Spleen (tissue), 13 donors: ENCODE measurements at places on chromosomes 2 and 18. TPM values are rescaled to one million over a fixed set of nuclear protein-coding genes. Genes with fewer than 3 reads are reported as not detected.

The HAAO gene
- polyA plus RNA-seq, result 7.8 TPM

The ACVR1C gene
- 0.03 TPM for polyA plus RNA-seq

GRCh38 chr2:71048096-71048495 lies 20.4 kb upstream of the NAGK start:
- no peaks in the 10 kb centered on the region for H3K36me3 ChIP-seq
- H3K27me3 ChIP-seq, result no peaks in the 10 kb centered on the region
- DNase-seq, result no peak
- H3K4me3 ChIP-seq, result no peak overlapping the region

The SMIM21 gene
- polyA plus RNA-seq, result not detected

The LONRF2 gene
- 0.17 TPM for polyA plus RNA-seq

GRCh38 chr2:15116830-15117229 lies 444.3 kb downstream of the NBAS start:
- H3K4me1 ChIP-seq, result no peaks in the 10 kb centered on the region
- no peak overlapping the region for H3K27ac ChIP-seq

The SP9 gene
- not detected for polyA plus RNA-seq

DNA sequence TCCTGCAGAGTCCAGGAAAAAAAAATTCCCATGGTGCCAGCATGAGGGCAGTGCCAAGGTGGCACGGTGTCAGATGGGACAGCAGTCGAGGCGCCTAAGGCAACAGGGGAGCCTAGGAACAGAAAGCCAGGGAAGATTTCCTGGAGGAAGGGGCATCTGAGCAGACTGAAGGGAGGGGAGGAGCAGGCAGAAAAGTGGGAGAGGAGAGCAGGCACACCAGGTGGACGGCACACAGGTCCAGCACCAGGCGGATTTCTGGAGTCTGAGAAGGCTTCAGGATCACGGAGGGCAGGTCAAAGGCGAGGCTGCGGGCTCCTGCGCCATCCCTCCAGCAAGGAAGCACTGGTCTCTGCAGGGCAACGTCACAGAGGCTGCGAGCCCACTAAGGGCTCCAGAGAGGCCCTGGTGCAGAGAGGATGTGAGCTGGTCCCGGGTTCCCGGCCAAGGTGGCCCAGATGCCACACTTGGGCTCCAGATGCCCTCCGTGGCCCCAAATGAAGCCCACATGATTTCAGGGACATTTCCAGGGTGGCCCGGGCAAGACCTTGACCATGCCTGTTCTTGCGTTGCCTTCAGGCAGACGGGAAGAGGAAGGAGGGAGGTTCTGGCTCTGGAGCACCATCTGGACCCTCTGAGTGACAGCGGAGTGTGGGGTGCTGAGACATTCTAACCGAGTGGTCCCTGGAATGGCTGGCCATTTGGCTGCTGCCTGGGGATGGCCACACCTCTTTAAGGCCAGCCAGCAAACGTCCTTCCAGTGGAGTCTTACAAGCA lies 4.1 kb downstream of the HS6ST1 start:
- no peak overlapping the region for H3K27ac ChIP-seq
- DNase-seq, result no peak
- H3K27me3 ChIP-seq, result no peaks in the 10 kb centered on the region
- peaks cover 88% of the 10 kb centered on the region for H3K4me1 ChIP-seq
- H3K4me3 ChIP-seq, result no peak overlapping the region

DNA sequence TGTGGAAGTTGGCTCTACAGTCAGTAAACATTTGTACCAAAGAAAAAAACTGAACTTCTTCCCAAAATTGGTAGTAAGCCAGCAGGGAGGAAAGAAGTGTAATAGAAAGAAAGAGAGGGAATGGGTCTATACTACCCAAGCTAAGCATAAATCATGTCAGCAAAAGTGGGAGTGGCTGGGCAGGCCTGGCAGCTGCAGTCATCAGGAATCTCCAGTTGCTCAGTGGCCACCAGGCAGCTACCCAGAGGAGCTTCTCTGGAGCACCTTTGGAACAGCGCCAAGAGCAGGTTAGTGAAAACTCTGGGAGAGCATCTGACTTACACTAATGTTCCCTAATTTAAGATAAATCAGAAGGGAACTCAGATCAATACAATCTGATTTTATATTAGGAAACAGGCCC lies 14.3 kb downstream of the FRZB start:
- no peaks in the 10 kb centered on the region for H3K36me3 ChIP-seq
- H3K27me3 ChIP-seq, result no peaks in the 10 kb centered on the region
- no peaks in the 10 kb centered on the region for H3K4me1 ChIP-seq
- DNase-seq, result no peak
- peak overlapping the region; percentile 44 for H3K27ac ChIP-seq

DNA sequence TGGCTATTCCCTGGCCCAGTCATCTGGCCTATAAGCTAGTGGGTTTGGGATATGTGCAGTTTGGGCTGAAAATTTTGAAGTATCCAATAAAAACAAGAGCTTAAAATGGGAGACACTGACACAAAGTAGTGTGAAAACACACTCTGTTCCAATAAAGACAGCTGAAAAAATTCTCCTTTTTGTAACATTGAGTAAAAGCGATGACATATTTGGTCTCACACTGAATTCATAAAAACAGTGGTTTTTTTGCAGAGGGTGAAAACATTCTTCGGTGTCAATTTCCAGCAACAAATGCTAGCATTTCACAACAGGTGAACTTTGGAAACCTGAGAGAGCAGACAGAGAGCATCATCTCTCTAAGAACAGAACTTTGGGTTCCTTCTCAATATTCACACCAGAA lies 142.2 kb downstream of the OSR1 start:
- no peak overlapping the region for H3K27ac ChIP-seq
- DNase-seq, result no peak
- H3K36me3 ChIP-seq, result no peaks in the 10 kb centered on the region
- no peaks in the 10 kb centered on the region for H3K27me3 ChIP-seq

DNA sequence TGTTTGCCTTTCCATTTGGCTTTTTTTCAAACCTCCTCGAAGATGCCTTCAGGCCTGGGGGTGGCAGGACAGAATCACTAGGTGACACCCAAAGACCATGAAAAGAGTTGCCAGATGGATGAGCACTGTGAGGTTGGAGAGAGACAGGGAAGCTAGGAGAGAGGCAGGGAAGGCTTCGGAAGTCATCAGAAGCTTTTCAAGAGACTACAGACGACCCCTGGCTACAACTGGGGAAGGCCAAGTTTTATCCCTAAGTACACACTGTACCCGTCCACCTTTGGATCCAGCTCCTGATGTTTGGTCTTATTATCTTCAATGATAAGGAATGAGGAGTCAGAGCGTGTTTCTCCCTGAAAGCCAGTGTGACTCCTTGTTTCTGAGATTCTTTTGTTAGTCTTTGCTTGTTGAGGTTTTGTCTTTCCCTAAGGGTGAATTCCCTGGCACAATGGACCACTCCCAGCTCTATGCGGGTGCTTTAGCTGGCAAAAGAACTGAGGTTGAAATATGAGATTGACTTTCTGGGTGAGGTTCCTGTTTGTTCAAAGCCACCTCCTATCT lies 33.4 kb upstream of the SLC9A2 start:
- H3K27ac ChIP-seq, result no peak overlapping the region
- DNase-seq, result no peak
- H3K27me3 ChIP-seq, result no peaks in the 10 kb centered on the region
- H3K4me3 ChIP-seq, result no peak overlapping the region

- no peaks in the 10 kb centered on the region for H3K27me3 ChIP-seq
- no peak overlapping the region for H3K4me3 ChIP-seq
- H3K4me1 ChIP-seq, result no peaks in the 10 kb centered on the region
- H3K27ac ChIP-seq, result no peak overlapping the region
These were observed 95.9 kb downstream of the LPIN1 start for GRCh38 chr2:11842336-11842735.

The SNTG2 gene
- 1.9 TPM for polyA plus RNA-seq

- DNase-seq, result no peak
- no peaks in the 10 kb centered on the region for H3K27me3 ChIP-seq
- H3K36me3 ChIP-seq, result no peaks in the 10 kb centered on the region
- no peak overlapping the region for H3K27ac ChIP-seq
These were observed 25.3 kb downstream of the EML4 start for GRCh38 chr2:42194428-42194827.

DNA sequence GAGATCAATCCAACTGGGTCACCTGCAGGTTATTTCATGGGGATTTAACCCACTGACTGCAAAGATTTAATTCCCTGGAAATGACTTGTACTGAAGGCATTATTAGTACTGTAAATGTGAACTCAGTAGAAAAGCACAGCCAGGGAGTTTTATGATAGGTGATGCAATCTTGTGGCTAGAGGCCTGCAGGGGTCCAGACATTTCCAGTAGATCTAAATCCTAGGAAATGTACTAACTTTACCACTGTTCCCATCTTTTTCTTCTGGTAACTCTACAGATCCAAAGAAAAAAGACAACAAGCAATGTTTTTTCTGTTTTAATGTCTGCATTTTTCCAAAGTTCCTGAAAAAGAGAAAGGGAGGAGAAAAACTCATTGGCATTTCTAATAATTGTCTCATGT lies 500.1 kb downstream of the ARHGAP15 start:
- H3K4me1 ChIP-seq, result no peaks in the 10 kb centered on the region
- peaks cover 72% of the 10 kb centered on the region for H3K36me3 ChIP-seq
- DNase-seq, result no peak
- H3K27ac ChIP-seq, result no peak overlapping the region

- no peak overlapping the region for H3K27ac ChIP-seq
- no peaks in the 10 kb centered on the region for H3K27me3 ChIP-seq
- no peak overlapping the region for H3K4me3 ChIP-seq
- no peaks in the 10 kb centered on the region for H3K36me3 ChIP-seq
These were observed 65.3 kb downstream of the LCLAT1 start for GRCh38 chr2:30512243-30512886.

DNA sequence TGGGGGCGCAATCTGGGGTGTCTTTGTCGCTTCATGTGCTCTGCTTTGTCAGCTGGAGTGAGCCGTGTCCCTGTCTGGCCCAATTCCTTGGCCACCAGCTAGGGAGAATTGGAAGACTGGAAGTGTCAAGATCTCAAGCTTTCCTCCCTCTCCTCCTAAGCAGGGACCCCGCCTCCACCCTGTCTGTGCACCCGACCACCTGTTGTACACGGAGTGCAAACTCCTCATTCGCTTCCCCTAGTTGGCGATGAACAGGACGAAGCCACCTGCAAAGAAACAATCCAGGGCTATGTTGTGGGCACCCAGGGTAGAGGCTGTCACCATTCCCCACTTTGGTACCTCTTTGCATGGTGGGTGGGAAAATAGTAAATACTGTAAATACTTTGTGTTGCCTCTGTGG lies 1.7 kb upstream of the DQX1 start:
- no peak for DNase-seq
- H3K4me3 ChIP-seq, result no peak overlapping the region
- H3K27me3 ChIP-seq, result no peaks in the 10 kb centered on the region

DNA sequence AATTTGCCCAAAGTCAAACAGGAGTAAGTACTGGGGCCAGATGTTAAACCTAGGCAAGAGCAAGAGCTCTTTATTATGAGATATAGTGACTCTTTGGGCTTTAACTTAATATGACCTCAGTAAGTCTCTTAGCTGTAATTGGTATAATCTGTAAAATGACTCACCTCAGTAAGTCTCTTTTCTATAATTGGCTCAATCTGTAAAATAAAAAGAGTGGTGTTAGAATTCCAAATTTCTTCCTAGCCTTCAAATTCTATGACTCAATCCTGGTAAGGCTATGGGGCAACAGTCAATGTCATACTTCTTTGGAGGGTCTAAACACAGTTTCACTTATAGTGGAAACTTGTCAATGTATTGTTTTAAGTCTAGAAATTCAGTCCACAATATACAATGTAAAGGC lies 1608.9 kb upstream of the PIK3C3 start:
- no peak overlapping the region for H3K4me3 ChIP-seq
- H3K27ac ChIP-seq, result no peak overlapping the region
- H3K27me3 ChIP-seq, result no peaks in the 10 kb centered on the region

The FHOD3 gene
- polyA plus RNA-seq, result 1.3 TPM

DNA sequence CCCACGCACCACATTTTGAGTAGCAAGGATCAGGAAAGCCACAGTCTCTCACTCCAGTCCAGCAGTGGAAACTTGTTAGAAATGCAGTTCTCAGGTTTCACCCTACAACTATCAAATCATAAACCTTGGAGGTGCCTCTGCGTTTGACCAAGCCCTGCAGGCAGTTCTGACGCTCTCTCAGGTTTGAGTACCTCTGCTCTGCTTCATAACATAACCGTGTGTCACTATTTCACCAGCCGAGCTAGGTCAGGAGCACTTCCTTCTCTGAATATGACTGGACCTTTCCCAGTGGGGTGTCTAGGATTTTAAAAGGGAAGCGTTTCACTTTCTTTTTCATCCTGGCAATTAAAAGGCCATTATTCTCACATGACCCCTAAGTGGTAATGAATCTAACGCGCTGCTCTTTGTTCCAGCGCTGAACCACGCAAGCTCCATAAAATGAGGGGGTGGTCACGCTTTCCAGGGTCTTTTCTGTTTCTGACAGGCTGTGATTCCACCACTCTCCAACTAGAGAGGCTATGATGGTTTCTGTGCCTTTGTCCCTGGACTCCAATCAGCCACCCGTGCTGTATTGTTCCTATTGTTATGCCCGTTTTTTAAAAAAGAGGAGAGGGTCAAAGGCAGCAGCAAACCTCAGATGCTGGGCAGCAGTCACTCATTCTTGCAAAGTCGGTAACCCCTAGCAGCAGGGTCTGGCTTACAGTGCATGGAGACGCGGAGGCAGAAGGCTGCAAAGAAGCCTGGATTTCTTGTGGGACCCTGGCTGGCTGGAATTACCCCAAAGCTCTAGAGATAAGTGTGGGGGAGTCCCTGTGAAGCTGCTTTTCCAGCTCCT lies 75.2 kb upstream of the CTNNA2 start:
- no peak overlapping the region for H3K4me3 ChIP-seq
- no peaks in the 10 kb centered on the region for H3K4me1 ChIP-seq
- no peaks in the 10 kb centered on the region for H3K27me3 ChIP-seq
- no peak for DNase-seq
- no peak overlapping the region for H3K27ac ChIP-seq

- no peaks in the 10 kb centered on the region for H3K36me3 ChIP-seq
- no peak for DNase-seq
- no peaks in the 10 kb centered on the region for H3K27me3 ChIP-seq
These were observed 270.8 kb upstream of the UBE2E3 start for GRCh38 chr2:180709392-180710145.

The RGPD4 gene
- not detected for polyA plus RNA-seq

DNA sequence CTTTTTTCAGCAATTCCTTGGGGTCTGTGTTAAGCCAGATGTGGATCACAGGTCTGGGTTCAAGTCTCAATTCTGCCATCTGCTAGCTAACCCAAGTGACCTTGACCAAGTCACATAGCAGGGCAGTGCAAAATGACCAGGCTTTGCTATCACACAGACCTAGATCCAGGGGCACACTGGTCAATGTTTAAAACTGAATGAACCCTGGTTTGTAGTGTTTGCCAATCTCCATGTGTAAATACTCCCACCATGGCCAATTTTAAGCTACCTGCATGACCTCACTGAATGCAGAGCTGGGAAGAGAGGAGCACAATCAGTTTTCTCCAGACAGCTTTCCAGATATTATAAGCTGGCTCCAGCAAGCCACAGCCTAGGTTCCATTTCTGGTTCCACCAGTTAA lies 142.9 kb downstream of the CHST9 start:
- DNase-seq, result no peak
- no peaks in the 10 kb centered on the region for H3K4me1 ChIP-seq
- no peaks in the 10 kb centered on the region for H3K36me3 ChIP-seq
- no peak overlapping the region for H3K4me3 ChIP-seq

GRCh38 chr2:236928380-236929037 lies 157.2 kb upstream of the COPS8 start:
- no peak for DNase-seq
- no peaks in the 10 kb centered on the region for H3K27me3 ChIP-seq
- no peaks in the 10 kb centered on the region for H3K4me1 ChIP-seq
- peak overlapping the region; percentile 24 for H3K4me3 ChIP-seq
